ENCODE measurements at places on chromosomes 4 and X.

DNA sequence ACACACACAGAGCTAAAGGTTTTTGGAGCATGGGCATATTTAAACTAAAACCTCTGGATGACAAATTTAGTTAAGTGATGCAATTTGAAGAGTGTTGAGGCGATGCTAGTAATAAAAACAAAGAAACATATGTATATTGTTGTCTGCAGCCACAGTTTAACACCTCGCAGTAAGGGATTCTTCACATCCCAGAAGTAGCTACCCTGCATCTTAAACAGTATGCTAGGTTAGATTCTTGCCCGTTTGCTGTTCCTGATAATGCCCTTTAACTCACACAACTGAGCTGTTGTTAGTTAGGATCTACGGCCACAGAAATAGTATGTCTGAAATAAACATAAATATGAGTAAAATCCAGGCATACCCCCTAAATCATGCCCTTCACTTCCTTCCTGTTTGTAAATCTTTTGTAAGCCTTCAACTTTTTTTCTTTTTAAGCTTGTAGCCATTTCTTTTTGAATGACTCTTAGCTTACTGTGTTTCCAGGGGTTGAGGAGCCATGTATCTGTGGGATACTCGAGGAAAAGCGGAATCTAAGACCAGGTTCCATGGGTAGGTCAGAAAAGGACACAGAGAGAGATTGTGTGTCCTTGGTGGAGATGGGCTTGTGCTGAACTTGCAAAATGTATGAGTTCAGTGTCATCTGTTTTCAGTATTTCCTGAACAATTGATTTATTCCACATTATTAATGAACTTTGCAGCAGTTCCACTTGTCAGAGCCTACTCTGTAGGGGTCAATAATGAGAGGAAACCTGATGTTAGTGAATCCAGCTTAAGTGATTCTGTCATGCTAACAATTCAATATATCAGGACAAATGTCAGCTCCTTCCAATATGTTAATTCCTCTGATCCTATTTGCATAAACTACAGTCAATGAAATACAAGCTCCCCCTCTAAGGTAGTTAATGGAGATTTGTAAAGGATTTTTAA, 349.6 kb downstream of the GPAT3 start:
- no peak for DNase-seq

DNA sequence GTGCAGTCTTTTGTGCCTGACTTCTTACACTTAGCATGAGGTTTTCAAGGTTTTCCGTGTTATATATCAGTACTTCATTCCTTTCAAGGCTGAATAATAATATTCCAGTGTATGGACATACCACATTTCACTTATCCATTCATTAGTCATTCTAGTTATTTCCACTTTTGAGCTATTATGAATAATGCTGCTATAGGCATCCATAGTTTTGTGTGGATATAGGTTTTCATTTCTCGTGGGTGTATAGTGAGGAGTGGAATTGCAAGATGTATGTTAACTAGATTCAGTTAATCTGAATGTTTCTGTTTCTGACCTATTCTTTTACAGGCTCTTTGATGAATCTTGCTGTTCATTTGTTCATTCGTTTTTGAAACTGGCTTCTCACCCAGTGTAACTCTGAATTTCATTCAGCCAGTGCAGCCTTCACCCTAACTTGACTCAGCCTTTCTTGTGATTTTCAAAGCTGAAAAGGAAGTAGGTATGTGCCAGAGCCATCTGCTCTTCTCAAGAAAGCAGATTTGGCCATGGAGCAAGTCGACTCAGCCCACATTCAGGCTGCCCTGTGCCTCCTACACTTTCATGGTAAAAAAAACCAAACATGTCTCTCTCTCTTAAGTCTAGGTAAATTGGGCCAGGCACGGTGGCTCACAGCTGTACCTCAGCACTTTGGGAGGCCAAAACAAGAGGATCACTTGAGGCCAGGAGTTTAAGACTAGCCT, 56.3 kb upstream of the NOCT start:
- no peak for DNase-seq

GRCh38 chr4:94933799-94934198, 176.0 kb downstream of the BMPR1B start:
- DNase-seq: no peak

DNA sequence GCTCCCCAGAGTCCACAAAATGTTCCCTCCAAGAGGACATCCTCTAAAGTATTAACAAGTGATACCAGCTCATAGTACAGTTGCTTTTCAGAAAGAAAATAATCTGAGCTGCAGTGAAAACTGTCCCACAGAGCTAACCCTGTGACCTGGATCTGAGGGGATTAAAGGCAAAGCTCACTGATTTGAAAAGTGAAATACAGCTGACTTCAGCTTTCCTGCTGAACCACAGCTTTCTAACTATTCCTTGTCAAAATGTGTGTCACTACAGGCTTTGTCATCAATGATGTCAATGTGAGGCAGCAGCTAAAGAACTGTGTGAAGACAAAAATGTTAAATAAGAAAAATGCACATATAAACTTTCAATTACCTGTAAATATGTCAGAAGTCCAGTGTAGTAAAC, 36.9 kb downstream of the DCHS2 start:
- DNase-seq: no peak

- no peak for DNase-seq
These were observed 117.1 kb upstream of the TENM3 start for GRCh38 chr4:182126096-182126495.

- no peak for DNase-seq
These were observed 211.0 kb upstream of the EMCN start for GRCh38 chr4:100728861-100729260.

GRCh38 chrX:57445076-57445475, 146.7 kb upstream of the ZXDB start:
- no peak for DNase-seq

DNA sequence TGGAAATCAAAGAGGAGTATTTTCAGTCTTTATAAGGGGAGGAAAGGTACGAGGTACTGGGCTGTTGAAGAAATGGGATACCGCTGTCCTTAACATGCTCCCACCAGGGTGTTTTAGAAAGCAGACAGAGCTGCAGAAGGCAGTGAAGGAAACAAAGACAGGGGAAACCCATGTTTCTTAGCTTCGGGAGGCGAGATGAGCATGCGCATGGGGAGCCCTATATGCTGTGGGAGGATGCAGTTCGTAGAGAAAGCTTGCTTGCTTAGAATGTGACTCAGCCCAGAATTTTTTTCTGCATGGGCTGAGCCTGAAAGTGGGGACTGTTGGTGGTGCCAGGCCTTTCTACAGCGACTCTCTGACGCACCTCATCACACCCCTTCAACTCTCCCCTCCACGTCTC, 28.8 kb upstream of the SCOC start:
- DNase-seq: no peak

GRCh38 chr4:77178560-77178959, 21.6 kb downstream of the CCNG2 start:
- DNase-seq: no peak

- no peak for DNase-seq
These were observed 18.5 kb downstream of the IGFBP7 start for GRCh38 chr4:57091657-57092162.

DNA sequence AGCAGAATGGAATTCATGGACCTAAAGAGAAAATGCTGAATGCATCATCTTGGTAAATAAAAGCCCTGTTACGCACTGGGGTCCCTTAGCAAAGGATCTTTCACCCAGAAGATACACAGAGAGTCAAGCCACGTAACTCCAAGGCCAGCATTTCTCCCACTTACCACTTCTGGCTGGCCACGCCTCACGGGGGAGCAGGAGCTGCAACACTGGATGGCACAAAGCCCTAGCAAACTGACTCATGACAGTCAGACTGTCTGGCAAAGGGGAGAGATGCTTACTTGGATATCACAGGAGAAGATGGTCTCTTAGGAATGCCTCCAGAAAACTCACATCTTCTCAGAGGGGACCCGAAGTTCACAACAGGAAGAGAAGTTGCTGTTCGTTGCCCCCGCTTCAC, 51.4 kb upstream of the BCLAF3 start:
- no peak for DNase-seq

Data from HS-27A (cell line).